ENCODE measurements at places on chromosomes 13 and 19. TPM values are rescaled to one million over a fixed set of nuclear protein-coding genes. Genes with fewer than 3 reads are reported as not detected.

GRCh38 chr13:63517371-63517770 is 2101.7 kb upstream of the PCDH20 start:
- DNase-seq = no peak

- DNase-seq = no peak
These were observed 21.0 kb upstream of the DPP9 start for GRCh38 chr19:4744451-4745174.

DNA sequence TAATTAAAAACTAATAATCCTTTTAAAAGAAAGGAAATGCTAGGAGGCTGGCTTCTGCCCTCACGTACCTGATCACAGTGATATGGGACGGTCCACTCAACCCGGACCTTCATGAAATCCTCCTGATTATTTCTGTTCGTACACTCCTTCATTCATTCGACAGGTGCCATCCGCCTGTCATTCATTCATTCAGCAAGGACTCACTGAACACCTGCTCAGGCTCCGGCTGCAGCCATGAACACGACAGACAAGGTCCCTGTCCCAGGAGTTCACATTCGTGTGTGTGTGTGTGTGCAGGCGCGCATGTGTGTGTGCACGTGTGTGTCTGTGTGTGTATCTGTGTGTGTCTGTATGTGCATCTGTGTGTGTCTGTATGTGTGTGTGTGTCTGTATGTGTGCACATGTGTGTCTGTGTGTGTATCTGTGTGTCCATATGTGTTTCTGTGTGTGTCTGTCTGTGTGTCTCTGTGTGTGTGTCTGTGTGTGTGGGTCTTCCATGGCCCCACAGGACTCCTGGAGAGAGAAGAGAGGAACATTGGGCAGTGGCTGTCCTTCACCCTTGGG is 28.1 kb upstream of the CCNE1 start:
- DNase-seq = no peak

DNA sequence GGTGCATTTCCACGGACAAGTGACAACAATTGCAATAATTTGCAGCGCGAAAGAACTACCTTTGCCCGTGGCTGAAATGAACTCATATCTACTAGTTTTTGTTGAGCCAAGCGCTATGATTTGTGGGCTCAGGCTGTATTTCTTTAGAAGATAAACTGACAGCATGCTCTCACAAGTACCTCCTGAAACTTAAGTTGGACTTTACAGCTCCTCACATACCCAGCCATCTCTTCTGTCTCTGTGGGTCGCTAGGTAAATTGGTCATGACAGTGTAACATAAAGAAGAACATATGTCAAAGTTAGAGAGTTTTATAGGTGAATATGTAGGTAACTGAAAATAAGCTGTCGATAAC is 839 bp downstream of the COG6 start:
- no peak for DNase-seq

The CEACAM21 gene
- 0.75 TPM for total RNA-seq

The JSRP1 gene
- not detected for total RNA-seq
